ENCODE measurements at places on chromosomes 3 and 15.

DNA sequence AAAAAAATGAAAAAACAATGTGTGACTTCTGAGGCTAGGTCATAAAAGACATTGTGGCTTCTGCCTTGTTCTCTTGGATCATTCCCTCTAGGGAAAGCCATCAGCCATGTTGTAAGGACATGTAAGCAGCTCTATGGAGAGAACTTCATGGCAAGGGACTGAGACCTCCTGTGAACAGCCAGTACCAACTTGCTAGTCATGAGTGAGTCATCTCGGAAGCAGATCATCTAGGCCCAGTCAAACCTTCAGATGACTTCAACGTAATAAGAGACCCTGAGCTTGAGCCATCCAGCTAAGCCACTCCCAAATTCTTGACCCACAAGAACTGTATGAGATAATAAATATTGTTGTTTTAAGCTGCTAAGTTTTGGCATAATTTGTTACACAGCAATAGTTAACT is 4.9 kb downstream of the MON1A start:
- DNase-seq, result no peak

DNA sequence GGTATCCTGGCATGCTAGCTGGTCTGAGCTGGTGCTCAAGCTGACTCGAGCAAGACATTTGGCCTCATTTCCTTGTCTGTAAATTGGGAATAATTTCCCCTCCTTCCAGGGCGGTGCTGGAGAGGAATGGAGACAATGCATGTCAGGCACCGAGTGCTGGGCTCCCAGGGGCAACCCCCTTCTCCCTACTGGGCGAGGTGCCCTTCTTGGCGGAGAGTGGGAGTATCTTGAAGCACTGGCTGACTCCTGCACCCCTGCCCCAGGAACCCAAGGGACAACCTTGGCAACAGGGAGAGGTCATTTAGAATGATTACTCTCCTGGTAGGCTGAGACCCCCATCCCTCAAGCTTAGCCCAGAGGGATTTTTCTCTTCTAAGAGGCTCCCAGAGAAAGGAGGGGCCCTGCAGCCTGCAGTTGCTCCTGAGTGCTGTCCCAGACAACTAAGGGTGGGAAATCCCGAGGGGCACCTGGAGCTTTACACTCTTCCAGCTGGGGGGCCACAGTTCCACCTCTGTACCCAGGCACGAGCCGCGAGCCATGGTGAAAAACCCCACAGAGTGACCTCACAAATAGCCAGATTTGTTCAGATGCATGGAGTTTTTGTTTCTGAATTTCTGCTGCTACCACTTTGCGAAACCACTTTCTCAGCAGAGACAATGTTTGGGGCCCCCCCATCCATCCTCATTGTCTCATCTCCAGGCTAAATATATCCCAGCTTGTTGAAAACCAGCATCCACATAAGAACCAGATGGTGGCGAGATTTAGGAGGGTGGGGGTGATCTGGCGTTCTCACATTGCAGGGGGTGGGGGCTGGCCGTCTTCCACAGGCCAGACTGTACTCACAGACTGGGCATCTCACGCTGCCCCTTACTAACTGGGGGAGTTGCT is 44.8 kb downstream of the ABTB1 start:
- DNase-seq, result no peak

GRCh38 chr3:1082108-1082507 is 10.7 kb upstream of the CNTN6 start:
- DNase-seq, result no peak

GRCh38 chr3:24378313-24378712 is 116.3 kb downstream of the THRB start:
- no peak for DNase-seq

DNA sequence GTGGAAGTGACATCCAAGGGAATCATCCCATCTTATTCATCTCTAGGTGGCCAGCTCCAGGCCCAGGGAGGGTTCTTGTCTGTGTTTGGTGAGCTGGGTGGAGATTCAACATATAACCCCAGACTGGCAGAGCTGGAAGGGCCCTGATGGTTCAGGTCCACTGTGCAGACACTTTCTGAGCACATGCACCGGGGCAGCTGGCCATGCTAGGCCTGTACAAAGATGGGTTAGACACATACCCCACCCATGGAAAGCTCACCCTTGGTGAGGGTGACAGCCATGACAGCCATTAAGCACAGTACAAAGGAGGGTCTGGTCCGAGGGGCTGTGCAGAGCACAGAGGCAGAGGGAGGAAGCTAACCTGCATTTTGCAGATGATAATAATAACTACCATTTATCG is 100.4 kb downstream of the CORO2B start:
- no peak for DNase-seq

- no peak for DNase-seq
These were observed 108.4 kb upstream of the DPH6 start for GRCh38 chr15:35654332-35654731.

DNA sequence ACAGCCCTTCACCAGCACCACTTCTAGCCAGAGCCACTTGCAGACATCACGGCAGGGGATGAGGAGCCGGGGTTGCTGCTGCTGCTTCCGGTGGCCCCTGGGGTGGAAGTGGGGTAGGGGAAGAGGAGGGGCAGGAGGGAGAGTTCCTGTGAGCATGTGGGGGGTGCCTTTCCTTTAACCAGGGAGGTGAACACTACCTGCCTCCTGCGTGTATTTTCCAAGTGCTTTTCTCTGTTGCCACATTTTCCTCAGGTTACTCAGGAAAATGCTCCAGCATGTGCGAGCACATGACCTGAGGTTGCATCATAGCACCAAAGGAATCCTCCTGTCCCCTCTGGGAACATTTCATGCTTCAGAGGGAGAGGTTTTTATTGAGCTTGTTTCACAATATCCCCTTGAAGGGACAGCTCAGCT is 12.2 kb upstream of the SACM1L start:
- no peak for DNase-seq
